Fibroblast of villous mesenchyme (primary cell): ENCODE measurements at places on chromosomes 1 and 21.

- DNase-seq, result no peak
These were observed 29.9 kb upstream of the CTPS1 start for GRCh38 chr1:40949563-40949962.

GRCh38 chr1:2358072-2358471 is 33.3 kb downstream of the MORN1 start:
- DNase-seq, result no peak

DNA sequence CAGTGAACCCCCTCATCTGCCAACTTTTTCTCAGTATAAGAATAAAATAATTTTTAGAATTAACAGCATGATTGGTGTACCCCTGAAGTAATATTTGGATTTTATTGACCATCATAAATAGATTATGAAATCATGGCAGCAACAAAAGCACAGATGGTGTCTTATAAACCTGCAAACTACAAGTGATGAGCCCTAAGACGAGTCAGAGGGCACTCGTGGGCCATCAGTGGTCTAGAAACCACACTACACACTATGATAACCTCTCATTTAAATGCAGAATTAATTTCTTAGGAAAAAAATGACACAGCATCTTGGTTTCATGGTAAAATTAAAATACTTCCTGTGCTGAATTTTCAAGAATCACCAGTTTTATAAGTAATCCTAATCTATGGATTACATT is 312.4 kb downstream of the PTBP2 start:
- peak; percentile 20 for DNase-seq

GRCh38 chr1:107804741-107805140 is 160.2 kb downstream of the VAV3 start:
- no peak for DNase-seq

GRCh38 chr1:36055706-36056105 is 28.2 kb upstream of the TEKT2 start:
- no peak for DNase-seq

DNA sequence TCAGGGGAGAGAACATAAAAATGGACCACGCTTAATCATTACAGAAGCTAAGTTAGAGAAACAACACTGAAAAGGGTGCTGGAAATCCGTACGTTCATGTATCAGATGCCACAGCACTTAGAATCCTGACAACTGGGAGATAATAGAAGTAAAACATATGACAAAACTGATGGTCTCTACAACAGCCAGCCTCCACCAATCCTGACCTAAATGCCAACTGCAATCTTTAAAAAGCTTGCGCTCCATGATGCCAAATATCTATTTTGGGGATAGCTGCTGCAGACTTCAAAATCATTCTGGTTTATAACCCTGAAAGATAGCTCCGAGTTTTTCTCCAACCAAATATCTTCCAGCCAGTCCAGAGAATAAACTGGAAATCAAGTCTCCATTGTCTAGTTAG is 178.3 kb downstream of the RERE start:
- no peak for DNase-seq

GRCh38 chr1:113438505-113439276 is 48.4 kb downstream of the MAGI3 start:
- DNase-seq, result no peak

GRCh38 chr1:192660613-192661012 is 24.7 kb downstream of the RGS13 start:
- peak; percentile 4 for DNase-seq

DNA sequence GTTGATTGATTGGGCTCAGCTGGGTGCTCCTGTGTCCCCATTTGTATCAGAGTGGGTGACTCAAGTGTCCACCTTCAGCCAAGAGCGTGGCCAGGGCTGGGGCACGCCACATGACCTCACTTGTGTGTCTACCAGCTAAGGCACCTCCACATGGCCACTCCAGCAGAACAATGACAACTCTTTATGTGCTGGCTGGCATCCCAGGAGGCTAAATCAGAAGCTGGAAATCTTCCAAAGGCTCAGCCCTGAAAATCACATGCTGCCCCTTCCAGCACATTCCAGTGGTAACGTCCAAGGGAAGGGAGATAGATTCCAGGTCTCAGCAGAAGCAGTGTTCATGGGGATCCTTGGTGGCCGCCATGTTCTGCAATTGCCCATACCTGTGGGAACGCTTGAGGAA is 585.5 kb downstream of the AJAP1 start:
- no peak for DNase-seq

GRCh38 chr1:15083578-15083977 is 70.0 kb upstream of the TMEM51 start:
- no peak for DNase-seq

- DNase-seq, result peak; percentile 14
These were observed 55.8 kb downstream of the TRIM33 start for GRCh38 chr1:114455102-114455785.

GRCh38 chr1:183432548-183432875 is 14.3 kb upstream of the NMNAT2 start:
- no peak for DNase-seq

- no peak for DNase-seq
These were observed 59.2 kb downstream of the TIAM1 start for GRCh38 chr21:31284797-31285397.

DNA sequence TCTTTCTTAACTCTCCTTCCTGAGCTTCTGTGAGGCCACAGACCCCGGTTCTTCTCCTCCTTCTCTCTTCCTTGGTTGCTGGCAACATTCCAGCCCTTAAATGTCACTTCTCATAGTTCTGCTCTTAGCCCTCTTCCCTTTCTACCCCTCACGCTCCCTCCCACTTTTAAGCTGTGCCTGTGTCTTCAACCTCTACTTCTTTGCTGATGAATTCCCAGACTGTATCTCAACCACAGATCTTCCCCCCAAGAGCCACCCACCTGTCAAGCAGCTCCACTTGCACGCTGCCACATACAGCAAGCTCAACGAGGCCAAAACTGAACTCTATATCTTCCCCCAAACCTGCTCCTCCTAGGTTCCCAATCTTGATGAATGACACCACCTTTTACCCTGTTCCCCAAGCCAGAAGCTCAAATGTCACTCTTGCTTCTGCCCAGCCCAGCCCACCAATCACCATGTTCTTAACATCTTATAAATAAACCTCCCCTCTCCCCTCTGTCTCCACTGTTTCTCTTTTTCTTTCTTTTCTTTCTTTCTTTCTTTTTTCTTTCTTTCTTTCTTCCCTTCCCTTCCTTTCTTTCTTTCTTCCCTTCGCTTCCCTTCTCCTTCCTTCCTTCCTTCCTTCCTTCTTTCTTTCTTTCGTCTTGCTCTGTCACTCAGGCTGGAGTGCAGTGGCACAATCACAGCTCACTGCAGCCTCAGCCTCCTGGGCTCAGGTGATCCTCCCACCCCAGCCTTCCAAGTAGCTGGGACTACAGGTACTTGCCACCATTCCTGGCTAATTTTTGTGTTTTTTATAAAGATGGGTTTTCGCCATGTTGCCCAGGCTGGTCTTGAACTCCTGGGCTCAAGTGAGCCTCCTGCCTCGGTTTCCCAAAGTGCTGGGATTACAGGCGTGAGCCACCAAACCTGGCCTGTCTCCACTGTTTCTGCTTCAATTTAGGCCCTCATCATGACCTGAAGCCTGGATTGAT is 19.8 kb upstream of the PTP4A2 start:
- no peak for DNase-seq

GRCh38 chr1:202275061-202275770 is 66.5 kb downstream of the UBE2T start:
- no peak for DNase-seq

- no peak for DNase-seq
These were observed 1242.4 kb upstream of the ADGRL4 start for GRCh38 chr1:80248886-80249285.

GRCh38 chr1:43932786-43933385 is 715 bp upstream of the ARTN start:
- DNase-seq, result peak; percentile 18

GRCh38 chr1:8267307-8267706 is 50.6 kb upstream of the SLC45A1 start:
- DNase-seq, result no peak

DNA sequence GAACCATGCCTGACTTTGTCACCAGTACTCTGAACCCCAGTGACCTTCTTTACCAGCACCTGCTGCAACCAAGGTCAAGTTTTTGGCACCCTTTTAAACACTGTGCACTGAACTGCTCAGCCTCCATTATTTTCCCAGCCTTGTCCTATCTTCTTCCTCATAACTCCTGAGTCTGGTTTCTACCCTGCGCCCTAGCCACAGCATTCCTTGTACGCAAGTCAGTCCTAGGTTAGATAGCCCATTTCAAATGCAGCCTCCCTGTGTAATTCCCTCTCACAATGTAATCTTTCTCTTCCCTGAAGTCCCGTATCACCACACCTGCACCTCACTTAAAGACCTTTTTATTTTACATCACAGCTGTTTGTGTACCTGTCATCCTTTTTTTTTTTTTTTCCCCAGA is 37.2 kb downstream of the DNTTIP2 start:
- DNase-seq, result no peak

DNA sequence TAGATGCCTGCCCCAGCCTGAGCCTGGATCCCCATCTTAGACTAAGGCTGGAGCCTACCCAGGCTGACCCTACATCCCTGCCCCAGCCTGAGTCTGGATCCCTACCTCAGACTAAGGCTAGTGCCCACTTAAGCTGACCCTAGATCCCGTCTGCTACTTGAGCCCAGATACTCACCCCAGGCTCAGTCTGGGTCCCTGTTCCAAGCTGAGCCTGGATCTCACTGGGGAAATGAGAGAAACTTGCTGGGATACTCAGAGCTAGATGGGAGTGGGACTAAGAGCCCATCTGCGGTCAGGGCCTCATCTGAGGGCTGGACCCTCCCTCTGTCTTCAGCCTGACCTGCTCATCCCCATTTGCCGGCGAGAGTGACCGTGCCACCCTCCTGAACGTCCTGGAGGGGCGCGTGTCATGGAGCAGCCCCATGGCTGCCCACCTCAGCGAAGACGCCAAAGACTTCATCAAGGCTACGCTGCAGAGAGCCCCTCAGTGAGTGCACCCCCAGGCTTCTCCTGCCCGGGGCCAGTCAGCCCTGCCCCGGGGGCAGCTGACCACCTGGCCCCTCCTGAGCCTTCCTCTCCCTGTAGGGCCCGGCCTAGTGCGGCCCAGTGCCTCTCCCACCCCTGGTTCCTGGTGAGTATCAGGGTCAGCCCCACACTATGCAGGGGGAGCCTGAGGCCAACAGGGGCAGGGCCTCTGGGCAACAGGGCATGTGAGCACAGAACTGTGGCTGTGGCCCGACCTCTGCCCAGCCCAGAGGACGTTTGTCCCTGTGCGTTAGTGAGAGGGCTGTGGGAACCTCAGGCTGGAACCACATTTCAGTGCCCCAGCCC is 36.8 kb downstream of the TRIM11 start:
- DNase-seq, result no peak

- no peak for DNase-seq
These were observed 17.9 kb downstream of the SFT2D2 start for GRCh38 chr1:168243636-168244212.

GRCh38 chr1:156103521-156103947 is 11.0 kb upstream of the LMNA start:
- DNase-seq, result peak; percentile 37

GRCh38 chr1:85328713-85329397 is 52.4 kb upstream of the BCL10 start:
- peak; percentile 92 for DNase-seq

- DNase-seq, result peak; percentile 72
These were observed 322.4 kb downstream of the SETD4 start for GRCh38 chr21:35737899-35738346.

DNA sequence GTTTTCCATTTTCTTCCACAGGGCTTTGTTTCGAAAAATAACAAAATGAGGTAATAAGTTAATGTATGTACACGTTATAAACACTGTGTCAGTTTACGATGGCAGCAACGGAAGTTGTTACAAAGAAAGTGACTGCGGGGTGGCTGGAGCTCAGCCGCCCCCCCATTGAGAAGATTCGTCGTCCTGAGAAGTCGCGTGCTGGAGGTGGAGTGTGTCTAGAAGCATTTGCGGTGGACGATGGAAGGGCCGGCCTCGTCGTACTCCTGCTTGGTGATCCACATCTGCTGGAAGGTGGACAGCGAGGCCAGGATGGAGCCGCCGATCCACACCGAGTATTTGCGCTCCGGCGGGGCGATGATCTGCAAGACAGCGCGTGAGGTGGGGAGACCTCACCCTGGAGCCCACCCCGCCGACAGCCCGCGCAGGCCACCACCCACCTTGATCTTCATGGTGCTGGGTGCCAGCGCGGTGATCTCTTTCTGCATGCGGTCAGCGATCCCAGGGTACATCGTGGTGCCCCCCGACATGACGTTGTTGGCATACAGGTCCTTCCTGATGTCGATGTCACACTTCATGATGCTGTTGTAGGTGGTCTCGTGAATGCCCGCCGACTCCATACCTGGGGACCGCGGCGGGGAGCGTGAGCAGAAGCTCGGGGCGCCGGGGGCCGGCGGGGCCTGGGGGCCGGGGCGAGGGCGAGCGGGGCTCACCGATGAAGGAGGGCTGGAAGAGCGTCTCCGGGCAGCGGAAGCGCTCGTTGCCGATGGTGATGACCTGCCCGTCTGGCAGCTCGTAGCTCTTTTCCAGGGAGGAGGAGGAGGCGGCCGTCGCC is 2.4 kb downstream of the ACTA1 start:
- no peak for DNase-seq

- DNase-seq, result no peak
These were observed 812 bp downstream of the TTC4 start for GRCh38 chr1:54716299-54717047.

GRCh38 chr1:195053478-195053877 is 1554.8 kb downstream of the KCNT2 start:
- DNase-seq, result no peak

DNA sequence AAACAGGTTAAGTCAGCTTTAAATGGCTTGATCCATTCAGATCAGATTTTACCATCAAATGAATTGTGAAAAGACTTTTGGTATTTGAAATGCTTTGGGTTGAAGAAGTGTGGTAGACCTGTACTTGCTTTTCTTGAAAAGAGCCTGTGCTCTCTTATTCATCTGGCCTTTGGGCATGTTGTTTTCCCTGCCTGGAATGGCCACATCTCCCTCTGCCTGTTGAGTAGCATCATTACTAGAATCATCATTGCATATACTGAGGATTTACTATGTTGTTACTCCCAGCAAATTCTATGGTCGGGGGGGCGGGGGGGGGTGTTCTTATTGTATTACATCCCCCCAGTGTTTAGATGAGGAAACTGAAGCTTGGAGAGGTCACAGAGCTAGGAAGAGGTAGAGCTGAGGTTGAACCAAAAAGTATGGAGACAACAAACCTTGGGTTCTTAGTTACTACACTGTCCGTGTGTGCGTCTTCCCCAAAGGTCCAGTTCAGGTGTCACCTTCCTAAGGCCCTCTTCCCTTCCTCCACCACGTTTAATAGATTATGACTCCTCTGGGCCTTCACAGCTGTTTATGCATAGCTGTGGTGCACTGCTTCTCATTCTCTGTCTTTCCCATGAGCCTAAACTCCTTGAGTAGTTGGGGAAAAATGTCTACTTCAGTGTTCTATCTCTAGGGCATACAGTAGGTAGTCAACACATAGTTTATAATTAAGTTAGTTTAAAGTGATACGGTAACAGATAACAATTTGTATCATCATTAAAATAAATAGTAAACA is 246.4 kb upstream of the HOOK1 start:
- DNase-seq, result peak; percentile 52

- peak; percentile 45 for DNase-seq
These were observed 13.4 kb upstream of the PIAS3 start for GRCh38 chr1:145871994-145872924.

DNA sequence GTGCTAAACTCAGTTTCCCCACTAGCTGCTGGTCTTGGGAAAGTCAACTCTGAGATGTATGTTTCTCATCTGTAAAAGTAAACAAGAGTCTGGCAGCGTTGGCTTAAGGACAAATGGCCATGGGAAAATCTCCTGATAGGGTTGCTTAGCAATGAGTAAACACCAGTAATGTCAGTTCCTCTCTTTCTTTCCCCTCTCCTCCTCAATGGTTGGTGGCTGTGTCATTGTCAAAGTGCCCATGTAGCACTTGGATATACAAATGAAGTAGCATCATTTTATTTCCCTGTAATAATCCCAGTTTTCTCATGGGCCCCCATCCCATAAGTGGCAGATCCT is 2.2 kb upstream of the FYB2 start:
- DNase-seq, result peak; percentile 9
